ENCODE measurements at places on chromosomes 1 and 21.

DNA sequence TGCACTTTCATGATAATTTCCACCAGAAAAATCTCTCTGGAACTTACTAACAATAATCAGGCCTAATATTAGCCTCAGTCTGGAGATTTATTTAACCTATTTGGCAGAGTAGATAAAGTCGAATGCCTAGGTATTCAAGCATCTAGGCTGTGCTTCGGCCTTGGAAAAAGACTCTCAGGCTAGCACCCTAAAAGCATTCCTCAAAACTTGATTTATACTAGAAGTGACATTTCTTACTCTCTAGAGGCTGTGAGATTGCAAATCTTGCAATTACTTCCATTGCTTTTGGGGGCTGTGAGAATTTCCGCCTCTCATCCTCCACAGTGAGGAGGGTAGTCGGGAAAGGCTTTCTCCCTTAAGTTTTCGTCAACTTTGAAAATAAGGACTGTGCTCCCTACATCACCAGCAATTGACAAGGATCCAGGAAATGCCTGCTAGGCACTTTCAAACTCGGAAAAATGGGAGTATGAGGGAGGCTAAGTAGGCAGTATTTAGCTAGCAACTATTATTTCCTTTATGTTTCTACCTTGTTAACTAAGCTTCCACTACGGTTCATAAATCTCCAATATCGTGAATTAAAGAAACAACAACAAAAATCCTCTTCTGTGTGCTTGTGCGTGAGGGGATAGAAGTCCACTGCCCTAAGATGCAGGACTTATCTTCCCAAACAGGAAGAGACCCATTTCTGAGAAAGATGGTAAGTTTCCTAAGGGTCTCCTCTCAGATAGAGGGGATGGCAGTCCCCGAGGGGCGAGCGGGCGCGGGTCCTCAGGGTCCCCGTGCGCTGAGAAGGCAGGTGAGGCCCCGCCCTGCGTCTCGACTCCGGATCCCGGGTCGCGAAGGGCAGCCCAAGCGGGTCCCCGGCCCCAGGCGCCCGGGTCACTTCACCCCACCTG, 1.1 kb upstream of the LMO4 start:
- peak; percentile 11 for DNase-seq

- DNase-seq: peak; percentile 17
These were observed 42.0 kb downstream of the CXADR start for GRCh38 chr21:17554679-17555465.

DNA sequence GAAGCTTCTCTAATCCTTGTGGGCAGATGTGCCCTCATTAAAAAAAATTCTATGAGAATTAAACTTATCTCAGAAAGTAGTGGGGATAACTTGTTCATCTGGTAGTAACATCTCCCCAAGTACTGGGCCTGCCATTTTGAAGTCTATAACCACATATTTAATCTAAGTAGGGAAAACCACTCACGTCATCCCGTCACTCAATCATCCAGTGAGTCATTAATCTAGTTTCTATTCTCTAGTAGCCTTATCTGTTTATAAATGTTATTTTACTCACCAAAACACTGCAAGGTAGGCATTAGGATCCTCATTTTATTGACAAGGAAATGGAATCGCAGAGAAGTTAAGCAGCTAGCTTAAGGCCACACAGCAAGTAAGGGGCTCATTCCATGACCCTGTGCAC, 221.9 kb downstream of the ATG4C start:
- no peak for DNase-seq

DNA sequence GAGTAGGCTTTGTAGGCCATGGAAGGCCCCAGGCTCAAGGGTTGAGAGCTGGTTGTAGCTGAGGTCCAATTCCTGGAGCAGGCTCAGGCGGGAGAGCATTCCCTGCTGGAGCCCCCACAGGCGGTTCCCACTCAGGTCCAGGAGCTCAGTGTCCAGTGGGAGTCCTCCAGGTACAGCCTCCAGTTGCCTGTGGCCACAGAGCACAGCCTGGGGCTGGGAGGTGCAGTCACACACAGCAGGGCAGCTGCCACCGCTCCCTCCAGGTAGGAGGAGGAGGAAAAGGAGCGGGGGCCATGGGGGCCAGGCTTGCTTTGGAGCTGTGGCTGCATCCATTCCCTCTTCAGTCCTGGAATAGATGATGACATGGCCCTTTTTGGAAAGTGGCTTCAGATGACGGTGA, 2.8 kb downstream of the LINGO4 start:
- DNase-seq: no peak

DNA sequence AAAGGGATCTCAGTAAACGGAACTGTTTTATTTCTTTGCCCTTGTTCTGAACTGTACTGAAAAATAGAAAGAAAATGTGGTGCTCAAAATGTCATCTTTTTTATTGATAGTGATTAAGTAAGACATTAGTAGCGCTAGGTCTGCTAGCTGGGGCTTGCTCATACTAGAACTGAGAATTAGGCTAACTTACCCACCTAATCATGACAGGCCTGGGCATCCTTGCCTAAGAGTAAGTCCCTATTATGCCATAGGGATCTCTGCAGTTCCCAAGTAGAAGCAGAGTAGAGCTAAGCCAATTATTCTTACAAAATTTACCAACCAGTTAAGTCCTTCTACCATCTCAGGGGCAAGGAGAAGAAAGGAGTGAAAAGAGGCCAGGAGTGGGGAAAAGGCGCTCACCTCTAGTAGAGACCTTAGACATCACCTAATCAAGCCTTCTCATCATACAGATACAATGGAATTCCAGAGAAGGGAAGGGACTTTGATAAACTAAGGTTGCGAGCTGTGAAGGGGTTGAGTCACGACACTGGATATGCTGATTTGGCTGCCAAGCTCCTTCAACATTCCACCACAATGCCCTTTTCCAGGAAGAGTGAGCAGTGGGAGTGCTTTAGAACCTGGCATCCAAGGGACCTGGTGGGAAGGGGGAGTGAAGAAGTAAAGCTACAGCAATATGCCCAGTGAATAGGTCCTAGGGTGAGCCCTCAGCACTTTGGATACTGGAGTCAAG, 27.7 kb upstream of the RPTN start:
- no peak for DNase-seq

DNA sequence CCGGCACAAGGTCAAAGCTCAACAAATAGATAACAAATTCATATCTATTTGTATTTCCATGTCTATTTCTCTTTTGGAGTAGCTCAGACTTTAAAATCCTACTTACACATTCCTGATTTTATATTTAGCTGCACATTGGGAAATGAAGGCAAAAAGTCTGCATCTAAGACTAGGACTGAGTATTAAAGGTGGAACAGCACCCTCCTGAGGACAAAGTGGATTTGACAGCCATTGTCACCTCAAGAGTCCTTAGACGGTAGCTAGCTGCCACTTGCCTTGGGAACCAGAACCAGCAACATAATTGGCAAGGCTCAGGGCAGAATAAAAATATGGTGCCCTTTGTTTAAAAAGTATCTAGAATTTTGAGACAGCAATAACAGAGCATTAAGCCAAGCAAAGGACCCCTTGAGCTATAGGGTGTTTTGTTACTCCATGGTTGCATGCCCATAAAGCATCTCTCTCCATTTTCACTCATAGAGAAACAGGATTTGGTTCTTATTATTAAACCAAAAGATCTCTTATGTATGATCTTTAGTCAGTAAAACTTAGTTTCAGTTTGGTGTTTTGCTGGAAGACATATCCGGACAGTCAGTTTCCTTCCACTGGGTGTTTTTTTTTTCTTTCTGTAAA, 30.0 kb upstream of the SGIP1 start:
- peak; percentile 70 for DNase-seq

GRCh38 chr1:100298512-100298911, 32.5 kb downstream of the RTCA start:
- DNase-seq: no peak

DNA sequence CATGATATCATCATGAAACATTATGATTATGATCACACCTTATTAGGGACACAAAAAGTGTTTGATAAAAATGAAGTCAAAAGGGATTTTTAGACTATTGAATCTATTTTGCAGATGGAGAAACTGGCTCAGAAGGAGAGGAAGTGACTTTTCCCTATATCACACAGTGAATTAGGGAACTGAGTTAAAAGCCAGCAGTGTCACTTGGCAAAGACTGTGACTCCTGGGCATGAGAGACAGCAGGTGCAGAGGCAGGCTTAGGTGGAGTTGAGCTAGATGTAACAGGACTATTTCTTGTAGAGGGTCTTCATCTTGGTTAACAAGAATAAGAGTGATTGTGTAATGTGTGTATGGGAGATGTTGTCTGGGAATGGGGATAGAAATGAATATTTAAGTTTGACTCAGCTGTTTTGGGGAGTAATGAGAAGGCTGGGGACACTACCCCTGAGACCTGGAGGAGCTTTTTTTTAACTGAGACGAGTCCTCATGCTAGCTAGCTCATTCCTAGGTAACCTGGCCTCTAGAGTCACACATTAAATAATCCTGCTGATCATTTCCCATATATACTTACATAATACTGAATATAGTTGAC, 1.0 kb upstream of the CD84 start:
- no peak for DNase-seq

- peak; percentile 24 for DNase-seq
These were observed 12.3 kb downstream of the SERTAD4 start for GRCh38 chr1:210244746-210245367.

GRCh38 chr1:65424573-65424889, 4.1 kb downstream of the LEPR start:
- DNase-seq: no peak

GRCh38 chr1:156848461-156849150, 10.3 kb downstream of the INSRR start:
- DNase-seq: no peak

GRCh38 chr1:247241691-247242090, 14.2 kb upstream of the VN1R5 start:
- DNase-seq: peak; percentile 17

- DNase-seq: no peak
These were observed 17.5 kb upstream of the PRKAA2 start for GRCh38 chr1:56627636-56628039.

GRCh38 chr1:161089251-161089924, at the start of gene NECTIN4:
NECTIN4 (minus strand) TSS chr1:161089558; CDS start chr1:161089296, 262 bp downstream.
- no peak for DNase-seq

DNA sequence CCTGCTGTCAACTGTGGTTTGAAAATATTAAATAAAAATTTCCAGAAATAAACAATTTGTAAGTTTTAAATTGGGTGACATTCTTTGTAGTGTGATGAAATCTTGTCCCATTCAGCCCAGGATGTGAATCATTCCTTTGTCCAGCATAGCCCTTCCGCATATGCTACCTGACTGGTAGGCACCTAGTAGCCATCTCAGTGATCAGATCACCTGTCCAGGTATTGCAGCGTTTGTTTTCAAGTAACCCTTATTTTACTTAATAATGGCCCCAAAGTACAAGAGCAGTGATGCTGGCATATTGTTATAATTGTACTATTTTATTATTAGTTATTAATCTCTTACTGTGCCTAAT, 351.6 kb upstream of the B3GALT2 start:
- DNase-seq: no peak

GRCh38 chr1:221187174-221187573, 307.9 kb downstream of the HLX start:
- DNase-seq: no peak

- DNase-seq: no peak
These were observed 28.4 kb downstream of the STX6 start for GRCh38 chr1:180994262-180994661.

DNA sequence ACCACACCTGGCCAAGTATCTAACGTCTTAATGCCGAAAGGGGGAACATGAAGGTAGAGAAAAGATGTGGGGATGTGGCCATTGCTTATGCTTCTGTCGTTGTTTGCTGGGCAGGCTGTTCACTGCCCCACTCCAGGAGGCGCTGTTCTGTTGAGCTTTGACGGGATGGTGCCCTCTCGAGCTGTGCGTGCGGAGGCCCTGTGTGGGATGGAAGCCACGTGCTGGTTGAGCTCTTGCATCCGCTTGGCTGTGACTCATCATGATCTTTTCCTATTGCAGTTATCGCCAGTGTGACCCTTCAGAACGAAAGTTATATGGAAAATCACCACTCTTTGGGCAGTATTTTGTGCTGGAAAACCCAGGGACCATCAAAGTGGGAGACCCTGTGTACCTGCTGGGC, 26.3 kb downstream of the MTARC1 start:
- no peak for DNase-seq

GRCh38 chr21:27802816-27803475, 836.1 kb upstream of the ADAMTS5 start:
- peak; percentile 61 for DNase-seq

- no peak for DNase-seq
These were observed 164.9 kb upstream of the PKN2 start for GRCh38 chr1:88519156-88519555.

GRCh38 chr1:76336931-76337371, 262.4 kb downstream of the ST6GALNAC3 start:
- DNase-seq: no peak

DNA sequence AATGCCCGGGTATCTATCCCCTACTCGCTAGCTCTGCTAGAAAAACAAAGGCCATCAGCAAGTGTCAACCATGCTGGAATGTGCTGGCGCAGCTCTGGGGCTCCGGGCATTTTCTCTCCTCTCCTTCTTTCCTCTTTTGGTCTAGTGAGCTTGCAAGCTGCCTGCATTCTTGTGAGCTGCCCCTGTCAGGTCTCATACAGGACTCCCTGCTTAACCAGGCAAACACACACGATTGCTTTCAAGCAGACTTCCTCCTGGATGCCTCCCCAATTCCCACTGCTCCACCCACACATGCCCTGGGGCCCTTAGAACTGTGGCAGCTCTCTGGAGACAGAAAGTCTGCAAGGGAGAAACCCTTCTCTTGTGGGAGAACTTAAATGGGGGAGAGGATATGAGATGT, 35.7 kb upstream of the SUCO start:
- DNase-seq: no peak

- no peak for DNase-seq
These were observed 71.0 kb downstream of the CD2 start for GRCh38 chr1:116825207-116825719.

DNA sequence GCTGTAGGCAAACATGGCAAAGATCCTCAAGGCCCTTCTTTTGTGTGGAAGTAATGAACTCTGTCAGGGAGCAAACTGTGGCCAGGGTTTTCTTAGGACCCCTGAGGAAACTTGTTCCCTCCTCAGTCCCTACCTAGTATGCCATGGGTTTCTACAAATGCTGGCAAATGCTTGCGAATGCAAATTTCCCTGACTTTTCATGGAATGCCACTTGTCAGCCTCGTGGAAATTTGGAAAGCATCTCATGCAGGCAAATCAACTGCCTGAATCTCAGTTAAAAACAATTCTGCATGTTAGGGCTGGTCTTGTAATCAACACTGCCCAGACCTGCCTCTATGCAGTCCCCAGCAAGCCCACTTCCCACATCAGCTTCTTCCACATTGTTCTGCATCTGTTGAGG, 334.9 kb upstream of the AJAP1 start:
- no peak for DNase-seq

DNA sequence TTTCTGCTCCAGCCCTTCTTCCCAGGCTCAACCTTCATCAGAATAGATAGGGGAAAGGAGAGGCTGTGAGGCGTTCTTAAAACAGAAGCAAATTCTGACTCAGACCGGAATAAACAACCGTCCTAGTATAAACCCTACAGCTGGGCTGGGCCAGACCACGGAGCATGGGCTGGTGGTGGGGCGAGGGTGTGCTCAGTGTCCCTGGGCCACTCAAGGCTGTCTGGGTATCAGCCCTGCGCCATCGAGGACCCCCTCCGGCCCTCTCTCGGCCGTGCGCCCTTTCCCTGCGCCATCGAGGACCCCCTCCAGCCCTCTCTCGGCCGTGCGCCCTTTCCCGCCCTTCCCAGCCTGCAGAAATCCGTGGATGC, 36.0 kb downstream of the CAPN2 start:
- no peak for DNase-seq

Measured in ACHN (cell line).